Prostate gland (tissue), 2 donors: ENCODE measurements at places on chromosomes 16 and 17. TPM values are rescaled to one million over a fixed set of nuclear protein-coding genes. Genes with fewer than 3 reads are reported as not detected.
A peak's percentile ranks its signal among the peaks of the same experiment; 100 is the strongest.

DNA sequence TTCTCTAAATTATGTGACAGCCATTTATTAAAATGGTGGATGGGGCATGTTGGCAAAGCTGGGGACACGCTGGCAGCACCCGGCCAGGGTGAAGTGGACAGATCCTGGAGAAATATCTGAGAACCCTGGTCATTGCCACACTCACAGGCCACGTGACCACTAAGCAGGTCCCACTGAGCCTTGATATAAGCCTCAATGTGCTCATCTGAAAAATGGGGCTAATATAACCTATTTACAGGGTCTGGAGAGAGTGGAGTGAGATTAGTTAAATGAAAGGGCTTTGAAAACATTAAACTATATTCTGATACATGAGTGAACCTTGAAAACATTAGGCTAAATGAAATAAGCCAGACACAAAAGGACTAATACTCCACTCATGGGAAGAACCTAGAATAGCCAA, 108.9 kb downstream of the RBFOX3 start:
- no peaks in the 10 kb centered on the region for H3K4me1 ChIP-seq
- H3K27ac ChIP-seq = no peak overlapping the region
- no peaks in the 10 kb centered on the region for H3K27me3 ChIP-seq
- no peaks in the 10 kb centered on the region for H3K36me3 ChIP-seq

- H3K4me1 ChIP-seq = no peaks in the 10 kb centered on the region
- no peaks in the 10 kb centered on the region for H3K27me3 ChIP-seq
- H3K36me3 ChIP-seq = no peaks in the 10 kb centered on the region
These were observed 668.8 kb downstream of the WWOX start for GRCh38 chr16:78768226-78768625.

- no peak for DNase-seq
- no peaks in the 10 kb centered on the region for H3K27me3 ChIP-seq
These were observed 26.3 kb downstream of the AARSD1 start for GRCh38 chr17:42937712-42938596.

- no peaks in the 10 kb centered on the region for H3K36me3 ChIP-seq
- H3K4me1 ChIP-seq = peaks cover 7% of the 10 kb centered on the region
- H3K27me3 ChIP-seq = no peaks in the 10 kb centered on the region
- H3K4me3 ChIP-seq = no peak within 1 kb of the TSS
These were observed at the start of gene CLDN9 for GRCh38 chr16:3012828-3013420. CLDN9 (plus strand) TSS chr16:3012923; CDS start chr16:3013363, 440 bp downstream.

GRCh38 chr16:84471316-84471715, 33.1 kb downstream of the MEAK7 start:
- H3K27ac ChIP-seq = no peak overlapping the region
- no peak for DNase-seq
- H3K27me3 ChIP-seq = no peaks in the 10 kb centered on the region
- no peaks in the 10 kb centered on the region for H3K36me3 ChIP-seq

- peaks cover 4% of the 10 kb centered on the region for H3K4me1 ChIP-seq
- DNase-seq = peak; percentile 86
- H3K36me3 ChIP-seq = no peaks in the 10 kb centered on the region
- H3K27me3 ChIP-seq = no peaks in the 10 kb centered on the region
These were observed 12.7 kb upstream of the ALDOA start for GRCh38 chr16:30052671-30053372.

DNA sequence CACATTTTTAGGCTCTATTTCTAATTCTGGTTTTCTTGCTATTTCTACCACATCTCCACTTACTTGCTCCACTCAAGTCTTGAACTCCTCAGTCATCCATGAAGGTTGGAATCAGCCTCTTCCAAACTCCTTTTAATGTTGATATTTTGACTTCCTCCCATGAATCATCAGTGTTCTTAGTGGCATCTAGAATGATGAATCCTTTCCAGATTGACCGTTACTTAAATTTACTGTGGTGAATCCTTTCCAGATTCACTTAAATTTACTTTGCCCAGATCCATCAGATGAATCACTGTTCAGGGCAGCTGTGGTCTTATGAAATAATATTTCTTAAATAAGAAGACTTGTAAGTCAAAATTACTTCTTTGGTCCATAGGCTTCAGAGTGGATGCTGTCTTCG, 32.4 kb downstream of the CLTC start:
- H3K27ac ChIP-seq = no peak overlapping the region
- DNase-seq = no peak

DNA sequence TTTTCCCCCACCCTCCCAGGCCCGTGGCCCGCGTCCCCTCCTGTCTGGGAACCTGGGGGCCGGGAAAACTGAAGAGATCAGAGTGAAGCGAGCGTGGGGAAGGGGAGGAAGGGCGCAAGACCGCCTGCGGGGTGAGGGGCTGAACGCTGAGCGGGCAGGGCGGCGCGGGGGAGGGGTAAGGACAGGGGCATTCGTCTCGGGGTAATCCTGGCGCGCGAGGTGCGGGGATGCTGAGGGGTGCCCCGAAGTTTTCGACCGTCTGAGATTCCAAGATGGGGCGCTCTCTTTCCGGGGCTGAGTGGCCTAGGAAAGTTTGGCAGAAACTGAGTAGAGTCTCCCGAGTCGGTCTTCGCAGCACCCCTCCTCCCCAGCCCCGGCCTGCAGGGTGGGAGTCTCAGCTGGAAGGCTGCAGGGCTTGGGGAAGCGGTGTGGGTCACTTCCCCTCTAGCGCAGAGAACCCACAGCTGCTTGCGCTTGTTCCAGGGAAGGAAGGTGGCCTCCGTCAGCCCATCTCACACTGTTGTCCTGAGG, 555 bp downstream of the TTYH2 start:
- H3K4me1 ChIP-seq = peaks cover 7% of the 10 kb centered on the region
- H3K36me3 ChIP-seq = peaks cover under 1% of the 10 kb centered on the region
- H3K27ac ChIP-seq = peak overlapping the region; percentile 74

GRCh38 chr17:81166033-81166492, at the start of gene AATK:
AATK (minus strand) TSS chr17:81166221; CDS start chr17:81165992, 229 bp downstream.
- H3K27ac ChIP-seq = no peak within 1 kb of the TSS
- no peaks in the 10 kb centered on the region for H3K27me3 ChIP-seq
- H3K36me3 ChIP-seq = no peaks in the 10 kb centered on the region

DNA sequence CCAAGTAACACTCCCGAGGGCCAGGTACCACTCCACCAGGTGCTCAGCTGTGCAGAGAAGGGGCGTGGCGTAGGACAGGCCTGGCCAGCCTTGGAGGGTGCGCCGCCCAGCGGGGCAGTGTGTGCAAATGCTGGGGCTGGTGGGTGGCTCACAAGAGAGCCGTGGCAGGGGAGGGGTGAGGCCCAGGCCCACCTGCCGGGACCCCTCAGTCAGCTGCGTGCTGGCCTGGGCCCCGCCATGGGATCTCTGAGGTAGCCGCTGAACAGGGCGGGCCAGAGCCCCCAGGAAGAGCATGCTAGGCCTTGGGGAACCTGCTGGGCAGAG, 8.8 kb downstream of the TPSG1 start:
- H3K27ac ChIP-seq = no peak overlapping the region
- H3K4me1 ChIP-seq = no peaks in the 10 kb centered on the region
- no peak overlapping the region for H3K4me3 ChIP-seq
- no peaks in the 10 kb centered on the region for H3K36me3 ChIP-seq
- no peaks in the 10 kb centered on the region for H3K27me3 ChIP-seq
- no peak for DNase-seq

- DNase-seq = no peak
- no peak overlapping the region for H3K4me3 ChIP-seq
- H3K27ac ChIP-seq = no peak overlapping the region
- no peaks in the 10 kb centered on the region for H3K27me3 ChIP-seq
These were observed 24.4 kb downstream of the GLP2R start for GRCh38 chr17:9850151-9850550.

DNA sequence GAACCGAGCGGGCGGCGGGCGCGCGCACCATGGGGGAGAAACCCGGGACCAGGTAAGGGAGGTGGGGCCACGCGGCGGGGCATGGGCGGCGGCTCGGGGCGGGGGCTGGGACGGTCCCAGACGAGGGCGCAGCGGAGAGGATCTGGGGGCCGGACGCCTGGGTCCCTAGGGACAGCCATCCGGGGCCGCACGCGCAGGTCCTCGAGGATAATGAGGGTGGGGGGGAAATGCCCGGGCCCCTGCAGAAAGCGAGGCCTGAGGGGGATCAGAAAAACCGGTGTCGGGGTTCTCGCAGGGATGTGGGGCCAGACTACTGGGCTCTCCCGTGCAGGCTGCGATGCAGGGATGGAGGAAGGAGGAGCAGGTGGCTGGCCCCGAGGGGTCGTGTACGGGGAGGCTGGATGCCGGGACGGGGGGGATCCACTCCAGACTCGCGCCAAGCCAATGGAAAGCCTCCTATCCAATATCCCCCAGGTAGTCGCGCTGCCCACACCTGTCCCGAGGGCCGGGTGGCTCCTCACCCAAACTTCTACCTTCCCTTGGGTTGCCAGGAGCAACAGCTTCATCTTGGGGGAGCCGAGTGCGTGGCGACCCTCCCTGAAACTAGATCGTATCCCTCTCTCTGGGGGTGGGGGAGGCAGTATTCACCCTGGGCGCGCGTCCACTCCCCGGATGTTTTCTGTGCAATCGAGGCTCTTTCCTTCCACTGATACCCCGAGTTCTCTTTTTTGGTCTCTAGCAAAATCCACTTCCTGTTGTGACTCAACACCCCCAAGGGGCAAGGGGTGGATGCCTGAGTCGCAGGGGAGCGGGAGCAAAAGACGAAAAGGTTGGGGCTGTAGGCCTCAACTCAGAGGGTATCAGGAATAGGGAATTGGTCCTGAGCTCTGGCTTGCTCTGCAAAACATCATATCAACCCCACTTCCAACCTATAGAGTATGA, 532 bp downstream of the ARRB2 start:
- peak overlapping the region; percentile 87 for H3K27ac ChIP-seq
- no peaks in the 10 kb centered on the region for H3K27me3 ChIP-seq
- peaks cover 5% of the 10 kb centered on the region for H3K4me1 ChIP-seq
- H3K4me3 ChIP-seq = peak overlapping the region; percentile 66
- H3K36me3 ChIP-seq = no peaks in the 10 kb centered on the region

DNA sequence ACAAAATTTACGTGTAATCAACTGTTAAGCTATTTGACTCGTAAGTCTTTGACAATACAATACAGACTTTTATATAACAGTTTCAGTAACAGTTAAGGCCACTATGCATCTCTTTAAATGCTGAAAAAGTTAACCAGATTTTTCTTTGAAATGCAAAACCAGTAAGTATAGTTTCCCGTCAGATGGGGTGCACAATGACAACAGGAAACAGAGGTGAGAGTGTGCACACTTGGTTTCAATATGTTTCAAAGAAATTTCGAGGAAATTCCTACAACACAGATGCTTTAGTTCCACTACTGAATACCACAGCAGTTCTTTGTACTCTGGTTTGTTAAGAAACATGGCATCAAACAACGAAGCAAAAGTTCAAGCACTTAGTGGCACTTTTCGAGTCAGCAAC, 48.4 kb downstream of the RNF157 start:
- DNase-seq = no peak
- H3K27me3 ChIP-seq = no peaks in the 10 kb centered on the region
- H3K36me3 ChIP-seq = no peaks in the 10 kb centered on the region
- no peak overlapping the region for H3K4me3 ChIP-seq

DNA sequence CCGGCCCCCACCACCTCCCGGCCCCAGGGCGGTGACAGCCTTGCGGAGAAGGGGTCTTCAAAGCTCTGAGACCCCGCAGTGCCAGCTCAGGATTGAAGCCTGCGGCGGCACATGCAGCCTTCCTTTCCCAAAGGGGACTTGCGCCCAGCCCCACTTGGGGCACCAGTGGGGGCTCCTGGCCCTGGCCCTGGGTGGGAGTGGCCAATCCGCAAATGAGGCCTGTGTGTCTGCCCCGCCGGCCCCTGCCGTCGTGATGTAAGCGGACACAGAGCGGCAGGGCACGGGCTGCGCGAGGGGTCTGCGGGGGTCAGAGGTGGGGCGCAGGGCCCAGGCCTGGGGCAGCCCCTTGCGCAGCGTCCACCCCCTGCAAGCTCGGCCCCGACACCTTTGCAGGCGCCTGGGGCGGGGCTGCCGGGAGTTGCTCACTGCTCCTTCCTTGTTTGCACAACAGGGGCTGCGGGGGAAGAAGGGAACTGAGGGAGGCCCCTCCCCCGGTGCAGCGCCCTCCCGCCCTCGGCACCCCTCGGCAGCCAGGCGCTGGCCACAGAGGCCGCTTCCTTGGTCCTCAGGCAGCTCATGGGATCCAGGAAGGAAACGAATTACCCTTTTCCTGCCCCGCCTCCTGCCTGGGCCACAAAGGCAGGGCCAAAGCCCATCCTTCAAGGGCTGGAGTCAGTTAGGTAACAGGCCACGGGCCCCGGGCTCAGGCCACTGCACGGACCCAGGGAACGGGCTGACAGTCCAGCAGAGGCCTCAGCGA, 2.9 kb downstream of the SLC16A3 start:
- no peaks in the 10 kb centered on the region for H3K27me3 ChIP-seq
- peak; percentile 64 for DNase-seq
- H3K36me3 ChIP-seq = no peaks in the 10 kb centered on the region
- peak overlapping the region; percentile 80 for H3K27ac ChIP-seq

GRCh38 chr17:55454906-55455474, 33.4 kb upstream of the MMD start:
- H3K4me1 ChIP-seq = no peaks in the 10 kb centered on the region
- peak; percentile 10 for DNase-seq
- no peak overlapping the region for H3K4me3 ChIP-seq
- no peak overlapping the region for H3K27ac ChIP-seq
- no peaks in the 10 kb centered on the region for H3K27me3 ChIP-seq

- H3K27ac ChIP-seq = no peak overlapping the region
- no peaks in the 10 kb centered on the region for H3K36me3 ChIP-seq
- no peaks in the 10 kb centered on the region for H3K27me3 ChIP-seq
- H3K4me3 ChIP-seq = no peak overlapping the region
- H3K4me1 ChIP-seq = peaks cover 4% of the 10 kb centered on the region
These were observed 796 bp downstream of the NPB start for GRCh38 chr17:81902653-81903414.

DNA sequence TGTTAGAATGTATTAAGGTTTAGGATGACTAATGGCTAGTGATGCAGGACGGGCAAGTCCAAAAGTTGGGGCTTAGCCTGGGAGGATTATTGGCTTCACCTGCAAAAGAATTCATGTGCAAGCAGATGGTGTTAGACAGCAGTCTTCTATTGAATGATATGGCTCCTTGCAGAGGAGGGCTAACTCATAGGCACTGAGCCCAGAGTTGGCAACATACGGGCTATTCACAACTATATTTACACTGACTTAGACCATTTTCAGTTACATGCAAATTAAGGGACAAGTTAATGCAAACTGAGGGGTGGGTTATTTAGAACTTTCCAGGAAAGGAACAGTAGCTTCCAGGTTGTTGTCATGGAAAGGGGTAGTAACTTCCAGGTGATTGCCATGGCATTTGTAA, 1017.1 kb upstream of the EEF2KMT start:
- H3K4me3 ChIP-seq = no peak overlapping the region
- no peak for DNase-seq
- no peak overlapping the region for H3K27ac ChIP-seq
- H3K36me3 ChIP-seq = no peaks in the 10 kb centered on the region

GRCh38 chr16:49828533-49829267, 27.2 kb downstream of the ZNF423 start:
- H3K36me3 ChIP-seq = no peaks in the 10 kb centered on the region
- H3K4me3 ChIP-seq = no peak overlapping the region
- H3K27me3 ChIP-seq = no peaks in the 10 kb centered on the region
- no peak for DNase-seq
- no peak overlapping the region for H3K27ac ChIP-seq

GRCh38 chr17:2312736-2313135, 9.0 kb downstream of the SRR start:
- no peaks in the 10 kb centered on the region for H3K27me3 ChIP-seq
- DNase-seq = no peak
- no peak overlapping the region for H3K27ac ChIP-seq
- no peak overlapping the region for H3K4me3 ChIP-seq

The SLFN14 gene
- not detected for total RNA-seq

The HELZ gene
- total RNA-seq = 99.4 TPM

The JPH3 gene
- 6.1 TPM for total RNA-seq

The SOCS7 gene
- 14.6 TPM for total RNA-seq

The RNF157 gene
- total RNA-seq = 1.6 TPM

The CDRT4 gene
- total RNA-seq = 8.5 TPM

The KIF2B gene
- total RNA-seq = not detected

The G6PC1 gene
- not detected for total RNA-seq

The UTS2R gene
- not detected for total RNA-seq

The SPNS3 gene
- not detected for total RNA-seq

The DHRS7C gene
- not detected for total RNA-seq

The TBC1D3K gene
- total RNA-seq = not detected

The KRTAP2-3 gene
- total RNA-seq = not detected

The KRTAP1-4 gene
- total RNA-seq = not detected
